ENCODE measurements at places on chromosomes 2 and 18.

DNA sequence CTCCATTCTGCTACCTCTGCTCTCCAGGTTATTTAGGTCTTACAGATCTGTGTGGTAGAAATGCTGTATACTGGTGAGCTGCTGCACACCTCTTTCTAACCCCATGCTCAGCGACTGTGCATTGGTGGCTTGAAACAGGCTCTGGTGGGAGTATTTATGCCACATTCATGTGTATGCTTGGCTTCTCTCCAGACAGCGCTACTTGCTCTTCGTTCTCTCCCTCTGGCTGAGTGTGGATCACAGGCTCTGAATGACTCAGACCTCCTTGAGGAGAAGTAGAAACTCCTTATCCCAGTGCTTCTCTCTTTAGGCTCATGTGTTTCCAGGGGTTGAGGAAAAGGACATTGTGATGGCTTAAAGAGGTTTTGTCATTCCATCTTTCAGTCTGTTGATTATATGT is 54.9 kb downstream of the FHOD3 start:
- peak; percentile 34 for DNase-seq

DNA sequence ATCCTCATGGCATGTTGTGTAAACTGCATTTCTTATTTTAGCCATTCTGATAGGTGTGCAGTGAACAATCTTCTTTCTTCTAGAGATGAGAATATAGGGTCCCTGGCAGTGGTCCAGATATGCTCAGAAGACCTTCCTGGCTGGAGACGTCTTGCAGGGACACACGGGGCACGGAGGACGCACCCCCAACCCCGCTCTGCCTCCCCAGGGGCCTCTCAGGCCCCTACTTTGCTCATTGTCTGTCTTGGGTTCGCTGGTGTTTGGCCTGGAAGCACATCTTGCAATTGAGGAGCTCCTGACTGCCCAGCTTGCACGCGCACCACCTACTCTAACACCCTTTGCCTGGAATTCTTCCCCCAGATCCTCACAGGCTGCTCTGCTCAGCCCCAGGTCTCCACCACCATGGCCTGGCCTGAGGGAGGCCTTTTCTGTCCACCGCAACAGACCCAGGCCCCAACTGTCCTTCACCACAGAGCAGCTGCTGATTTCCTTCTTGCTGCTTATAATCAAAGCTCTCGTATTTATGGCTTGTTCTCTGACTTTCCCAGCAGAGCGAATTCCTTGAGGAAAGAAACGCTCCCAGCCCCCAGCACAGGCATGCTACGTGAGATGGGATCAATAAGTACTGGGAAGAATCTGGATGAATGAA is 295.9 kb upstream of the HDAC4 start:
- no peak for DNase-seq

GRCh38 chr18:49850636-49851035 is 37.3 kb upstream of the ACAA2 start:
- no peak for DNase-seq

DNA sequence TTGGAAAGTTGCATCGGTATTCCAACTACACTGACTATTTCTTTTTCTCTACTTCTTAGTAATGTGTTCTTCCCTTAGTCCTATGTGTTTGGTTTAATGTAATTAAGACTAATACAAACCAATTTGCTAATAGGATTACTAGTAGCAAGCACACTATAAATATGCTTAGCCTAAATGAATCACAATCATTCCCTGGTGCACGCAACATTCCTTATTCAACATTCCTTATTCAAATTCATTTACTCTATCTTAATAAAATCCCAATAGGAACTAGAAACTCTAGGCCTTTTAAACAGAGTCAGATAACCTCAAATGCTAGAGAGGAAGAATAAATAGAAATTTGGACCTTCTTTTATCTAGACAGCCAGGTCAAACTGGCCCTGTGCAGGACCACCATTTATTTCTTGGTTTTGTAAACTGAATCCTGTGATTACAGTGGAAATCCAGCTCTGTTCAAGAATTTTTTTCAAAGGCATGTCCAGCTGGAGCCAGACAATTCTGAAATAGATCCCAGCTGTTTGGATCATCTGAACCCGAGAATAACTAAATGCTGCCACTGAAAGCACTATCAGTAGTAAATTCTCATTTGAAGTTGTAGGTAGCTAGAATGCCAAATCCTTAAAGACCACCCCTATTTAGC is 103.1 kb downstream of the PPP1R1C start:
- no peak for DNase-seq

DNA sequence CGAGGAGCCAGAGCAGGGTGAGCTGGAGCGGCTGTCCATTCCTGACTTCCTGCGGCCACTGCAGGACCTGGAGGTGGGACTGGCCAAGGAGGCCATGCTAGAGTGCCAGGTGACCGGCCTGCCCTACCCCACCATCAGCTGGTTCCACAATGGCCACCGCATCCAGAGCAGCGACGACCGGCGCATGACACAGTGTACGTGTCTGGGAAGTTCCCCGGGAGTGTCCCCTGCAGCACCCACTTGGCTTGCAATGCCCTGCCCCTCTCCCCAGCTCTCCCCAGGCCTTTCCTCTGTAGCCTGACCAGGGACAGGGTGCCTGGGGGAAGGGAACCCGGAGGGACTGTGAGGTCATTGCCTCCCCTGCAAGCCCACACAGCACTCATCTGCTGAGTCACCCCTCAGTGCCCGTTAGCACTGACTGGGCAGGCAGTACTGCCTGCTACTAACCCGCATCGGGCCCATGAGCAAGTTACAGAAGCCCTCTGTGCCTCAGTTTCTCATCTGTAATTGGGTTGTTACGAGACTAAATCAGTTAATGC is 29.4 kb upstream of the GMPPA start:
- no peak for DNase-seq

- no peak for DNase-seq
Measured at GRCh38 chr2:42933824-42934254, 141.5 kb upstream of the HAAO start.

All from putamen (tissue), 1 donor.